Fibroblast of skin of right quadriceps (primary cell): ENCODE measurements at places on chromosomes 3 and 15.

DNA sequence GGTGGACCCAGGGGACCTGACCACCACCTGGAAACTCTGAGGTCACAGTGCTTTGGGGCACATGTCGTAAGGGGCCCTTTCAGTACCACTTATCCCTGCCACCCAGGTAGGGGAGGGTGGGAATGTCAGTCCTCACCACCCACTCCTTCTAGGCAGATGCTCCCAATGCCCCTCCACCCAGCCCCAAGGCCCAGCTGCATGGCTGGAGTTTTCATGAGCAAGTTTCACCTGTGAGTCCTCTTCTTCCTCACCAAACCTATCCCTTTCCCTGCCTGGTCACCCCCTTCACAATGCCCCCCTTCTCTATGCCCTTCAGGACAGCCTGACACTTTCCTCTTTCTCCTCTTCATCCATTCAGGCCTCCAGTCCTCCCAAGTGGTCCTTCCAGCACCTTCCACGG, 9.8 kb downstream of the FAM174B start:
- DNase-seq: no peak

- DNase-seq: no peak
Measured at GRCh38 chr3:46926871-46927717, 49.5 kb downstream of the CCDC12 start.

DNA sequence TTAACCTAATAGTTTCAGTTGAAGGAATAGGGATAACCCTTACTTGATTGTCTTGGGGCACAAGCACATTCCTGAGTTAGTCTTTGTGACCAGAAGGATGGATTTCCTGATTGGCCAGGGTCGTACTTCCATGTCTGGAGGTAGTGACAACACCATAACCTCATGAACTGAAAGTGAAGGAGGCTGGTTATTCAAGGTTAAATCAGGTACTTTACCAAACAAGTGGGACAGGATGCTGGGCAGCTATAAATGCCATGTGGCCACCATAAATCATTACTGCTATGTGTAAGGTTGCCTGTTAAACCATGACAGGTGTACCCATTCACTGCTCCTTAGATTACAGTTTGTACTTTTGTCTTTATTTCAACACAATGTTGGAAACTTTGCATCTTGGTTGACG, 128.3 kb upstream of the SAMMSON start:
- no peak for DNase-seq

DNA sequence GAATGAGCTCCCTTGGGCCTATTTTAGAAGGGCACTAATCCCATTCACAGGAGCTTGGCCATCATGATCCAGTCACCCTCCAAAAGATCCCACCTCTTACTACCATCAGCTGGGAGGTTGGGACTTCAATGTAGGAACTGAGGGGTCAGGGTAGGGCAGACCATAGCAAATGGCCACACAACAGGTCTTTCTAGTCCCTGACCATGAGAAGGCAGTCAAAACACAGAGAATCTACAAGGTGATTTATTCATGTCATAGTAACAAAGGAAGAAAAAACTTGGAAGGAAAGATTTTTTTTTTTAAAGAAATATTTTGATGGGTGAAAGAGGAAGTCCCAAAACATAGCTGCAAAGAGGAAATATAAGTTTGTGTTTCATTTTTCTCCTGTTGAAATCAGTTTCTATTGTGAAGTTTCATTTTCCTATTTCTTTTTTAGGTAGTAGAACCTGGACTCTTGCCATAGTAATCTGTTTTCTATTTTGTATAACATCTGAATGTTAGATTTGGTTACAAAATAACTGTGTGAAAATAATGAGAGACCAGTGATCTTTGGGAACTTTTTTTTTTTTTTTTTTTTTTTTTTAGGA, 23.5 kb upstream of the TNFSF10 start:
- no peak for DNase-seq

DNA sequence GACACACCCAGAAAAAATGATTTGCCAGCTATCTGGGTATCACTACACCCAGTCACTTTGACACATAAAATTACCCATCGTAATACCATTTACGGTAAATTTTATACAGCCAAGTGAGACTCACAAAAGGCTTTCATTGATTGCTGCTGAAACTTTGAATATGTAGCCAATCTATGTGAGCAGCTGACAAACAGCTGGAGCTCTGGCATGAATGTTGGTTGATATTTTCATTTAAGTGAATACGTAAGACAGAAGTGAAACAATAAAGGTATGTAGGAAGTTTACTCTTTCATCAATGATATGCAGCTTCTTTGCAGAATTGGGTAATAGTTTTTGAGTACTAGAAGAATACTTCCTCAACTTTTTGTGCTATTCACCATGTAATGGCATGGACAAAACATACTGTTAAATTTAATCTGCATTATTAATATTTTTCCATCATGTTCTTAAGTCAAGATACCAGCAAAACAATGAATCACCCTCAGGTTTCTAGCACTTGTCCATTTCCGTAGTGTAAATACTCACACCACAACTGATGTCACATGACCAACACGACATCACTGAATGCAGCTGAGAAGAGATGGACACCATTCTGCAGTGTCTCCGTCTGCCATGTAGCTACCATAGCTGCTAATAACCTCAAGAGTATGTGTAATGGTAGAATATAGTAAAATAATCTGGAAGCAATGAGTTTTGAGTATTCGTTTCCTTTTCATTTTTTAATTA, 205.9 kb upstream of the HES1 start:
- no peak for DNase-seq

DNA sequence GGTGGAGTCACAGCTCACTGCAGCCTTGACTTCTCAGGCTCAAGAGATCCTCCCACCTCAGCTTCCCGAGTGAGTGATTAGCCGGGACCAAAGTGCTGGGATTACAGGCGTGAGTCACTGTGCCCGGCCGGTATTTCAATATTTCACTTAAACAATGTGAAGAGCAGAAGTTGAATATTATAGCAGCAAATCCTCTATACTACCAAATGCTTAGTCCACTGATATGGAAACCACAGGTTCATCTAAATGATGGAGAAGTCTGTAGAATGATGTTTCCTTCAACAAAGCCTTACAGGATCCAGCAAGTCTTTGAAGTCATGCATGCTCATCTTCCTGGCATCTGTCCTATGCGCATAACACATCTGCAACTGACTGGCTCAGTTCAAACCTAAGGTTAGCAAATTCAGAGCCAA, 20.3 kb upstream of the UACA start:
- DNase-seq: peak; percentile 61

DNA sequence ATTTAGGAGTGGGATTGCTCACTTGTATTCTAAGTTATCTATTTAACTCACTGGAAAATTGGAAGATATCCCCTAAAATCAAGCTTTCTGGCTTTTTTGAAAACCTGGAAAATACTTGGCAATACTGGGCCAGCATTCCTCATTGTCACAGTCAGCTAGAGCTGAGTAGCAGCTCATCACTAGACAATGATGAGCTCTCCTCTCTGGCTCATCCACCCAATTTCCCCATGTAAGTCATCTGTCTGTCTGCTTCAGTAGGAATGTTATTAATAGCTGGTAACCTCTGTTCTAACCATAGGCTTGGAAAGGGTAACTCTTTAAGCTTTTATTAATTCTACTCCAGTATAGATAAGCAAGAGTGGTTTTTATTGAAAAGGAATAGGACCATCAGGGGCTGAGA, 39.7 kb upstream of the PIK3R4 start:
- no peak for DNase-seq

DNA sequence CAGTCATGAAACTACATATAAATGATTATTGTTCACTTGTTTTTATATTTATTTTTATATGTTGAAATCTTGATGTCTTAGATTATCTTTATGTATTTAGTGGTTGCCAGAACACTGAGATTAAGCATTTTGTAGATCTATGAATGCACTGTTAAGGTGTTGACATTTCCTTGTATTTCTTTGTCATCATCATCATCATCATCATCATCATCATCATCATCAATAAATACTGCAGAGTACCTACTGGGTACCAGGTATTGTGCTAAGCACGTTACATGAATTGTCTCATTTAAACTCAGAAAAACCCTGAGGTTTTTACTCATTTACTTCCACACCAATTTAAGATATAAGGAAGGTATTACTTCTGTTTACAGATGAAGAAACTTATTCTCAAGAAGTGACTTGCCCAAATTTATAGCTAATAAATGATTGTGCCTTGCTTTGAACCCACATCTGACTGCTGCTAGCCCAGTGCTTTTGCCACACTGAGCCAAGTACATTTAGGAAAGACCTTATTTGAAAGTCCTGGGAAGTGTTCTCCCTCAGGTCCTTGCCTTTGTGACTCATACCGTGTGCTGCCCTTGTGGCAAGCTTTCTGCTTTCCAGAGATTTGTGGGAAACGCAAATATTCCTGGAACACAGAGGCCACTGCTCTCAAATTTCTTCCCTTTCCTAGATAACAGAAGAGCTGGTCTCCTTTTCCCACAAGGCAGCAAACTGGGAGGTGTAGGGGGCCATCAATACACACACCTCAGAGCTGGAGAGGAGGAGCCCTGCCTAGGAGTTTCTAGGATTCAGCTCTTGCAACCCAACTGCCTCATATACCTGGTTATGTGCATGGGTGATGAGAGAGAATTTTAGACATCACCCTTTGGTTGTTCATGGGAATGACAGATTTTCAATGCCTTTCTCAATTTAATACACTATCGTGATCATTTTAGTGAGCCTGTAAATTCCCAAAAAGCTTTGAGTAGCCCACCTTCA, 115.4 kb upstream of the C15orf61 start:
- peak; percentile 74 for DNase-seq

DNA sequence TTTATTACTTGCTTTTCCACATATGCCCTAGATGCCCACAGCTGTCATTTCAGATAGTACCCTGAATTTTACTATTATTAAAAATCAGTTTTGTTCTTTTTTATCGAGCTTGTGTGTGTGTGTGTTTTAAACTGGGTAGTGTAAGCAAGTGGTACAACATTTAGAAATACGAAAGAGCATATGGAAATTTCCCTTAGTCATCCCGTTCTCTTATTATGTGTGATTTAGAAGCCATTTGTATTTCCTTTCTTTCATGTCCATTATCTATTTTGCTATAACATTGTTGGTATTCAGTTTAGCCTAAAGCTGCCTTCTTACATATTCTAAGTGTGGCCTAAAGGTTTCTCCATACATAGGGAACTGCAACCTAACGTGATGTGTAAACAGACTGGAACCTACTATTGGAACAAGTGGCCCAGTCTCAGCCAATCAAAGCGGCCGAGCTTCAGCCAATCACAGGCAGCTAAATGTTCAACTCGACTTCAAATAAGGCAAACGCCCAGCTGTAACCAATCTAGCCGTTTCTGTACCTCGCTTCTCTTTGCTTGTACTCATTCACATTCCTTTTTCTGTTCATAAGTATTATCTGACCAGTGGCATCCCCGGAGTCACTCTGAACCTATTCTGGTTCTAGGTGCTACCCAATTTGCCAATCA, 14.7 kb upstream of the SYN2 start:
- DNase-seq: no peak

DNA sequence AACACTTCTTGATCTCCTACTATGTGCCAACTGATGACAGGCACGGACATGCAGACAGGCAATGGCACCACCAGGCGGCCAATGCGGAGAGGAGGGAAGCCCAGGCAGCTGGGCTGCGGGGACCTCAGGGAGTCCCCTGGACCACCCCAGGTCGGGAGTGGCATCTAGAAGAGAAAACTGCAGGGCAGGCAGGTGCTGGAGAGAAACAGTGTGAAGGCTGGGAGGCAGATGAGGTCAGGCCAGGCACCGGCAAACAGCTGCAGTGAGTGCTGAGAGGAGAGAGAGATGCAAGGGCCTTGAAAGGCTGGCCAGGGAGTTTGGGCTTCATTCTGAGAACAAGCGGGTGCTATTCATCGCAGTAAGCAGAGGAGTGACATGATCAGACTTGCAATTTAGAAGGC, 29.1 kb downstream of the SLC6A1 start:
- no peak for DNase-seq

DNA sequence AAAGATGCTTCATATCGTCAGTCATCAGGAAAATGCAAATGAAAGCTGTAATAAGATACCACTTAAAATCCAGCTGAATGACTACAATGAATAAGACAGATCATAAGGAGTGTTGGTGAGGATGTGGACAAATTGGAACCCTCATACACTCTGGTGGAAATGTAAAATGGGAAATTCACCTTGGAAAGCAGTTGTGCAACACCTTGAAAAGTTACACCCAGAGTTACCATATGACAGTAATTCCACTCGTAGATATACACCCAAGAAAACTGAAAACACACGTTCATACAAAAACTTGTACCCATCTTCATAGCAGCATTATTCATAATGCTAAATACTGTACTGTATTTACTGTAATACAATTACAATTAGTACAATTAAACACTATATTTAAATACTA, 2.3 kb downstream of the TTC23 start:
- DNase-seq: no peak

DNA sequence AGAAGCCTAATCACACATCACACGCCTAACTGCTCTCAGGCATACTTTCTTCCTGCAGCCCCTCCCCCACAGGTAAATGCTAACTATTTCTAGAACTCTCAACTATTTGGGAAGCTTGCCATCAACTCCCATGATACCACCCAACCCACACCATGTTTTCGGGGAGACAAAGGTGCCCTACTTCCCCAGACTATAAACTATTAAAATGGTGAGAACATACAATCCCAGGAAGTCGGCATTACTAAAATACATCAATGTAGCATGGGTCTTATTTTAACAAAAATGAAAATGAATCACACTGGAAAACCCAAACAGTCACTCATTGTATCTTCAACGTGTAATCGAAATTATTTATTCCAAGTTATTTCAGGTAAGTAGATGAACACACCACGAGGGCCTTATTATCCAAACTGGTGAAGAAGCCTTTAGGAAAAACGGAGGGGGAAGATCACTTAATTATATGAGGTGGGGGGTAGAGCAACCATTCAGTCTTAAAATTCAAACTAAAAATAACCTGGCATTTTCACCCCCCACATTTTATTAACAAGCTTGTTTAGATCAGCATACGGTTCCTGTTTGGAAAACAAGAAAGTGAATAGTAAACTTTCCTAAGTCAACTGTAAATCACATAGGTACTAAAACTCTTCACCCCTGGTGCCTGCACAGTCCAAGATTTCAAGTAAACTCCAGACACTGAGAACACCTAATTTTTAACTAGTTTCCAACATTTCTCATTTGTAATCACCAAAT, 1.9 kb downstream of the TBL1XR1 start:
- peak; percentile 40 for DNase-seq

GRCh38 chr3:65901226-65901625, 137.5 kb downstream of the MAGI1 start:
- peak; percentile 45 for DNase-seq

DNA sequence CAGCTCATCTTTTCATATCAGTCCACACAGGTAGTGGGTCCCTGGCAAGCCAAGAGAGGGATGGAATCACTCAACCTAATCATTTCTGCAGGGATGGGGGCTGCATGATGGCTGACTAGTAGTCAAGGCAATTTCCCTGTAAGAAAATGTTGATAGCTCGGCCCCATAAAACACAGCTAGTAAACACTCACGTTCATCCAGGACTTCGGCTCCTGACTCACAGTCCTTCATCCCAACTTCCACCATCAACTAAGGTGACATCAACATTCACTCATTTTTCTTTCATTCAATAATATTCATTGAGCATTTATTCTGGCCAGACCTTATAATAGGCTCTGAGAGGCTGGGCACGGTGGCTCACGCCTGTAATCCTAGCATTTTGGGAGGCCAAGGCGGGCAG, 4.4 kb upstream of the ACAP2 start:
- DNase-seq: no peak
